ENCODE measurements at places on chromosomes 4 and X.
A peak's percentile ranks its signal among the peaks of the same experiment; 100 is the strongest.

GRCh38 chr4:123356921-123357320 is 39.7 kb upstream of the SPRY1 start:
- no peak for DNase-seq
- no peak overlapping the region for H3K4me3 ChIP-seq
- H3K36me3 ChIP-seq, result no peaks in the 10 kb centered on the region

DNA sequence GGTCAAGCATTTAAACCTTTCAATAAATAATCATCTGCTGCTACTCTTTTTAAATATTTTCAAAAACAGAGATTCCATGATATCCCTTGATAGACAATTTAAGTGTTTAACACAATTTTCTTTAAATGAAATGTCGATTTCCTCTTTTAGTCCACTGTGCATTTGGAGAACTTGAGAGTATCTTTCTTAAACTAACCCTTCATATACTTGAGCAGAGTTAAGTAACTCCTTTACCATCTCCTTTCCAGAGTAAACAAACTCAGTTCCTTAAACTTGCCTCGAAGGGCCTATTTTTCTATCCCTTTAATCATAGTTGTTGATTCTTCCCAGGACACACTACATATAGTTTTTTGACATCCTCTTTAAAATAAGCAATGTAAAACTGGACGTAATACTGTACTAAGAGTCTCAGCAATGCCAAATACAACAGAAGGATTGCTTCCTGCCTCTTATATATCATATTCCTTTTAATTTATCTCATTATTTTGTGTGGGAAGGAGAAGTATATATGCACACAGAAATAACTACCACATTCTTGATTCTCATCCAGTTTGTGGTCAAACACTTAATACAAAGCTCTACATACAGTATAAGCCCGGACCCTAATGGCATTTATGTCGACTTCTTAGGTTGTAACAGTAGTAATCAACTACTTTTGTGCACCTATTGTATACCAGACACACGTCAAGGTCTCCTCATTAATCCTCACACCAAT is 22.8 kb downstream of the RAB28 start:
- no peaks in the 10 kb centered on the region for H3K27me3 ChIP-seq
- DNase-seq, result no peak
- no peaks in the 10 kb centered on the region for H3K36me3 ChIP-seq
- no peaks in the 10 kb centered on the region for H3K4me1 ChIP-seq
- no peak overlapping the region for H3K27ac ChIP-seq

DNA sequence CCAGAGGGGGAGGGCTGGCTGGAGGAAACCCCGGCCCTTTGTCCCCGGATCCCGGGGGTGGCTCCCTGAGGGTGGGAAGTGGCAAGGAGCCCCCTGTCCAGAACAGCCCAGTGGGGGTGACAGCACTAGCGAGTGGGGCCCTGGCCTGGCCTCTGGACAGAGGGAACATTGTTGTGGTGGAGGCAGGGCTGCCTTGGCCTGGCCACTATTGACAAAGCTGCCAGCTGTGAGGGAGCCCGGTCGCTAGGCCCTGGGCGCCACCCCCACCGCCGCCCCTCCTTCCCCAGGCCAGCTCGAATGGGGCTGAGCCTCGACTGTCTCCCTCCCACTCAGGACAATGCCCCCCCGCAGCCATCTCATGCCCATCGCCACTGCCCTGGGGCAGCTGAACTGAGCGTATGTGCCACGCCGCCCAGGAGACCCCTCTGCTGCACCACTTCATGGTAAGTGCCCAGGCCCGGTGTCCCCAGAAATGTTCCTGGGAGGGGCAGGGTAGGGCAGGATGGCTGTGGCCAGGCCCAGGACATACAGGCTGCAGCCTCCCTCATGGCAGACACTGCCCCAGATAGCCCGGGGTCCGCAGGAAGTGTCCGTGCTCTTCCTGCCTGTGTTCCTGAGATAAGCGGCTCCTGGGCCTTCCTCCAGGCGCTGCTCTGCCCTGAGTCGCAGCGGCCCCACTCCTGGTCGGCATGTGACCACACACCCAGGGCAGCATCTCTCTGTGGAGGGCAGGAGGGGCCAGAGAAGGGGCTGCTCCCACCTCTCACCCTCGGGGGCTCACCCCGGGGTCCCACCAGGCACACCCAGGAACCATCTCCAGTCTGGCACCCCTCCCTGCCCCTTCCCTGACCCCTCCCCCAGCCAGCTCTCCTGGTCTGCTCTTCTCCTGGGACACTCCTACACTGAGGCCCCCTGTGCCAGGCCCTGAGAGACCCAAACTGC is 1.4 kb downstream of the PLXNB3 start:
- DNase-seq, result no peak
- no peak overlapping the region for H3K27ac ChIP-seq
- no peaks in the 10 kb centered on the region for H3K27me3 ChIP-seq
- H3K4me1 ChIP-seq, result no peaks in the 10 kb centered on the region

GRCh38 chrX:11589641-11590040 is 76.1 kb downstream of the ARHGAP6 start:
- H3K27ac ChIP-seq, result no peak overlapping the region
- no peaks in the 10 kb centered on the region for H3K27me3 ChIP-seq
- H3K36me3 ChIP-seq, result no peaks in the 10 kb centered on the region
- DNase-seq, result no peak

- no peaks in the 10 kb centered on the region for H3K27me3 ChIP-seq
- peak overlapping the region; percentile 60 for H3K4me3 ChIP-seq
- H3K27ac ChIP-seq, result no peak overlapping the region
- H3K36me3 ChIP-seq, result no peaks in the 10 kb centered on the region
Observed at GRCh38 chr4:152936446-152937335, 568 bp downstream of the FHDC1 start.

GRCh38 chr4:48025005-48025404 is 8.4 kb downstream of the NIPAL1 start:
- H3K36me3 ChIP-seq, result no peaks in the 10 kb centered on the region
- H3K4me3 ChIP-seq, result no peak overlapping the region
- peak overlapping the region; percentile 47 for H3K27ac ChIP-seq
- no peaks in the 10 kb centered on the region for H3K27me3 ChIP-seq
- no peak for DNase-seq

All from Caco-2 (cell line).